T follicular helper cell (primary cell): ENCODE measurements at places on chromosomes 2 and 18.

DNA sequence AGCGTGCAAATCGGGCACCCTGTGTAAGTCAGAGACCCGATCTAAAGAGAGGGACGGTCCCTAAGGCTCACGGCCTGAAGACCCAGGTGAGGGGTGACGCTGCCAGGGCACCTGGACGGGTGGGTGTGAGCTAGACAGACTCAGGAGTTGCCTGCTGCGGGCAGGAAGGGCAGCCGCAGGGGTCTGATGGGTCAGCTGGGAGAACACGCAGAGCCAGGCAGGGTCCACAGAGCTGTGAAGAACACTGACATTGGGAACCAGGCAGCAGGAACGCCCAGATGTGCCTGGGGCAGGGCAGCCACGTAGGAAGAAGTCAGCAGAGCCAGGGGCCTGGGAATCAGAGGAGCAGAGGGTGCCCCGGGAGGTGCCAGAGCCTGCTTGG is 25.9 kb downstream of the HDAC4 start:
- no peak for DNase-seq

DNA sequence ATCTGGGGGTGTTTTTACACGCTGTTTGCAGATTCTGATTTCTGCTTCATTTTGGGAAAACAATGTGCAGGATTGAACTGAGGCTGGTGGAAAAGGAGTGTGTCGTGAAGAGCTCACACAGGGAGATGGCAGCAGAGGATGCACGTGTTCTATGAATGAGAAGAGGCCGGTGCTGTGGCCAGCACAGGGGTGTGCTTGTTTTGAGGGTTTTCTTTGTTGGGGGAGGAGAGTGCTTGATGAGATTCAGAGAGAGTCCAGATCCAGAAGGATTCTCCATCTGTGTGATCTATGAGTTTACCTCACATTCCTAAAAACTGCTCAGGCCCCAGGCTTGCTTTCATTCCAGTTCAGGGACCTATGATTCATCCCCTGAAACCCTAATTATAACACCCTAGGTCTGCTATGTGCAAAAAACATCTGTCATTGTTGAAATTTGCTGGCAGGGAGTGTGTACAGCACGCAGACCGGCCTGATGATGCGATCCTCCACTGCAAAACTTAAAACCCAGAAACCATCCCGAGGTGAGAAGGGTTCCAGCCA is 12.1 kb downstream of the TGFA start:
- no peak for DNase-seq

- DNase-seq = no peak
These were observed 6.2 kb downstream of the PKDCC start for GRCh38 chr2:42053791-42054701.

DNA sequence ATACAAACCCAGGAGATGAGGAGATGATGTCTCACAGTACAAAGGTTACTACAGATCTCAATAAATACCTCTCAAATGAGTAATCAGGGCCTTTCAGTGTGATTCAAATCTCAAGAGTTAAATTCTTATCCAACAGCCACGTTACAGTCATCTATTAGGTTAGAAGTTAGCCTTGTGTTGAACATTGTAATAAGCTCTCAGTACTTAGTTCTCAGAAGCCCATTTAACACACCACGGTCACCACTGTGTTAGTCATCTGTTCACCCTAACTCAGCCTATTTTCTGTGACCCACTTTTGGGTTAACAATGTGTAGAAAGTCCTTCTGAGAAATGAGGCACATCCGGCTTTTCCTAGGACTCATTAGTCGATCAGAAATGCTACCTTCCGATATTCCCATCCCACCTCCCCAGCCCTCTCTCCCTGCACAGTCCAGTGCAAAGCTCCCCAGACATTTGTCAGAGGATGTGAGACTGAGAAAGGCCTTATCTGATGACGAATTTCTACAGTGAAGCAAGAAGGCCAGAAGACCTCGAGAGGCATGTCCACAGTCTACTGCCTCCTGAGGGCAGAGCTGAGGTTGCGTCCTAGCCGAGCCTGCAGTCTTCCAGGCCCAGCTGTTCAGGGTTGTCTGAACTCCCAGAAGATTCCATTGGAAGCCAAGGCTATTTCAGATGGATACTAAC is 92.6 kb downstream of the ACTR2 start:
- DNase-seq = no peak

GRCh38 chr18:78701771-78702396 is 277.7 kb upstream of the SALL3 start:
- DNase-seq = no peak

GRCh38 chr2:118055512-118056164 is 32.6 kb upstream of the INSIG2 start:
- DNase-seq = no peak

DNA sequence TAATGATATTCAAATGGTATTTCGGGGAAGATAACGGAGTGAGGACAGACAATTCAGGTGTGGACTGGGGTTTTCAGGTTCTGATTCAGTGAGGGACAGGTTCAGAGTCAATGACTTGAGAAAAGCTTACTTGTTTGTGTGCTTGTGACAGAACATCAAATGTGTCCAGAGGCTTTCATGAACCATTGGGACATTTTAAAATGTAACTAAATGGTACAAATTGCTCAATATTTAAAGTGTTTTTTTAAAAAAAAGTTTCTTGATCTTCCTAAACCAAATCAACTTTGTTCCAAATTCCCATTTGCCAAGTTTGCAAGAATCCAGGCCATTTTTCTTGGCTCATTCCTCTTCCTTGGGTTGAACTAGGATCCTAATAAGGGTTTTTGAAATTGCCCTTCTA is 59.4 kb upstream of the BZW1 start:
- DNase-seq = no peak

DNA sequence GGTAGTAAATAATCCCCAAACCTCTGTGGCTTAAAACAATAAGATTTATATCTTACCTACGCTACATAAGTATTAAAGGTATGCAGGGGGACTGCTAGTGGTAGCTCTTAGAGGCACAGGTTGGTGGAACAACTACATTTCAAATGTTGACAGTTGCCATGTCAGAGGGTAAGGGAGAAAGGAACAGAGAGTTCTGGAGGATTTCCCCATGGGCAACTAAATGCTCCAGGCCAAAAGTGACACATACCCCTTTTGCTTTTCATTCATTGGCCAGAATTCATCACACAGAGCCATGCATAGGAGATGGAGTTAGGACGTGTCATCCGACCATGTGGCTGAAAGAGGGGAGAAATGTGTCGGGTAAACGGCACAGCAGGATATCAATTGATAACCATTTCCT is 133.2 kb downstream of the NAPG start:
- DNase-seq = no peak

DNA sequence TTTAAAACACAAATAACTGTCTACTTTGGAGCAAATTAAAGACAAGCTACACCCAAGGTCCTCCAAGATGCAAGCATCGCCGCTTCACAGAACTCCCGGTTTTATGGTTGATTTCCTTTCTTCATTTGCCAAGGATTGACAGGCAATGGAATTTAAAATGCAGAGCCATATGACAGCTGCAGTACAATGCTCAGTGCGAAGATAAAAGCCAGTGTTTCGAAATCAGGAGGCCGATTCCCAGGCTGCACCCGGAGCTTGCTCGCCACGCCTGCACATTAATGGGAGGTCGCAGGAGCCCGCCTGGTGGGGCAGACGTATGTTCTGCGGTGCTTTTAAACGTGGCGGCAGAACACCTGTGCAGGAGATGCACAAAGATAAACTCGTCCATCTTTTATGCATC is 727.6 kb upstream of the SOX11 start:
- no peak for DNase-seq

DNA sequence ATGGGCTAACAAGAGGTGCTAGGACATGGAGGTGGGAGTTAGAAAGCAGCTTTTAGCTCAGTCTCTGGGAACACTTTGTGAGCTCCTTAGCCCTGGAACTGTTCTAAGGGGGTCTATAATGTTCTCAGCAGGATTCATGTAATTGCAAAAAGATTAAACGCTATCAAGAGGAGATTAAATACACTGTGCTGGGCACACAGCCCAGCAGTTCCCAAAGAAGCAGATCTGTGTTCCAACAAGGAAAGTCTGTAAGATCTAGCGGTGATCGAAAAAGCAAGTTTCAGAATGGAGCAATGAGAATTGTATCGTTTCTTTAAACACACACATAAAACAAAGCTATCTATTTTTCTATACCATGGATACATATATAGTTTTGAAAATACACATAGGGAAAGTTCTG is 2.4 kb upstream of the ARID5A start:
- DNase-seq = no peak

- peak; percentile 3 for DNase-seq
These were observed 466.5 kb downstream of the METTL4 start for GRCh38 chr18:2104620-2105462.
